HCEC 1CT (cell line): ENCODE measurements at places on chromosomes 2 and 18.
A peak's percentile ranks its signal among the peaks of the same experiment; 100 is the strongest.

DNA sequence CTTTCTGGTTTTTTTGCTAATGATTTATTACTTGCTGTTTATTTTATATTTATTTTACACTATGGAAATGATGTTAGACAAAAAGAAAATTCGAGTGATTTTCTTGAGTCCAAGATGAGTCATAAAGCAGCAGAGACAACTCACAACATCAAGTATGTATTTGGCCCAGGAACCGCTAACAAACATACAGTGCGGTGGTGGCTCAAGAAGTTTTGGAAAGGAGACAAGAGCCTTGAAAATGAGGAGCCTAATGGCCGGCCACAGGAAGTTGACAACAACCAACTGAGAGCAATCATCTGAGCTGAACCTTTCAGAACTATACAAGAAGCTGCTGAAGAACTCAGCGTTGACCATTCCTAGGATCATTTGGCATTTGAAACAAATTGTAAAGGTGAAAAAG is 594.1 kb downstream of the SATB2 start:
- peak; percentile 70 for DNase-seq

DNA sequence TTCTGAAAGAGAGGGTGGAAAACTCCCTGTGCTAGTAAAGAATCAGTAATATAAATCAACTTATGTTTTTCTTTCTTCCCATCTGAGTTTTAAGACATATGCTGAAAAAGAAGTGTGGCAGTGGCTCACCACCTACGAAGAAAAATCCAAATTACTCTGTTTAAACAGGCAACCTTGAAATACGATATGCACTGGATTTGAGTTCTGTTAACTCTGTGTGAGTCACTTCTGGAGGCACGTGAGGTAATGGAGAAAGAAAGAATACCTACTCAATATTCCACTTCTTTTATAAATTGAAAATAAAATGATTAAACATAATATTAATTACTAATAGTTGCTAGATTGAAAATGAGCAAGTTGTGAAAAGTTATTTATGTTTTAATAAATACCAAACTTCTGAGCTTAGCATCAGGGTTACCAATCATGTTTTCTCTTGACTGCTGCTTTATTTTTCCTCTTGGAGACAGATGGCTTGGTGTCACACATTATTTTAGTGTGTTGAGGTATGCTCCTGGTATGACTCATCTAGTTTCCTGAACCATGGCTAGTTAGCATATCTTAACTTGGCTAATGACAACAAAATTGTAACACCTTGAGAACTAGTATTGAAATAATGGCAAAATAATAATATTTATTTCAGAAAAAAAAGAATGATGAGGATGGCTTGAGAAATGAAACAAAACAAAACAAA is 1705.5 kb upstream of the PIK3C3 start:
- DNase-seq: no peak

GRCh38 chr2:18957909-18958308 is 368.5 kb upstream of the NT5C1B start:
- DNase-seq: no peak

DNA sequence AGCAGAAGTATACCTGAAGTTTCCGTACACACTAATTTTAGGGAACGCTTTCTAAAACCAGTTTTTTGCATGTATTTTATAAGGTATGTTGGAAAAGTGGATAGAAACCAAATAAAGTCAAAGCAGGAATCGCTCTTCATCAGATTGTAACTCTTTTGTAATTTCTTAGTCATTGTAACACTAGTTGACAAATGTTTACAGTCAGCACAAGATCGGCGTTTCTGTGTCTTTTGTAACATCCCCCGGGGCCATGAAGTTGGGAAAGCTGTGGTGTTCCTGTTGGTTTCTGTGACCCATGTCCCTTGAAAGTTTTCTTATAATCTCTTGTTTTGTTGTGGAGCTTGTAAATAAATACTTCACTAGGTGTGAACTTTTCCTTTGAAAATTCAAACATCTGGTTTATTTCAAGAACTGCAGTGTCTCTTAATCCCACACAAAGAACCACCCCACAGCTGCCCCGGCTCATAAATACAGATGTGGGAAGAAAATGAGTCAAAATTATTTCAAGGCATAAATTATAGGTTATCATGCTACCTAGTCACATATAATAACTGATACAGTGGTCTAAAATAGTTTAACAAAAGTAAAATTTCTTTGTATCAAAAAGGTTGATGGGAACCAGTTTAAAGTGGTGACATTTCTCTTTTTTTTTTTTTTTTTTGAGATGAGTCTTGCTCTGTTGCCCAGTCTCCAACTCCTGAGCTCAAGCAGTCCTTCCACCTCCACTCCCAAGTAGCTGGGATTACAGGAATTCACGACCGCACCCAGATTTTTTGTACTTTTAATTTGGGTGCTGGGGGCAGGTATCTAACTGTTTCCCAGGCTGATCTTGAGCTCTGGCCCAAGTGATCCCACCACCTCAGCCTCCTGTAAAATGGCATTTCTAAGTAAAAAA is 751 bp upstream of the NMI start:
- DNase-seq: peak; percentile 56

DNA sequence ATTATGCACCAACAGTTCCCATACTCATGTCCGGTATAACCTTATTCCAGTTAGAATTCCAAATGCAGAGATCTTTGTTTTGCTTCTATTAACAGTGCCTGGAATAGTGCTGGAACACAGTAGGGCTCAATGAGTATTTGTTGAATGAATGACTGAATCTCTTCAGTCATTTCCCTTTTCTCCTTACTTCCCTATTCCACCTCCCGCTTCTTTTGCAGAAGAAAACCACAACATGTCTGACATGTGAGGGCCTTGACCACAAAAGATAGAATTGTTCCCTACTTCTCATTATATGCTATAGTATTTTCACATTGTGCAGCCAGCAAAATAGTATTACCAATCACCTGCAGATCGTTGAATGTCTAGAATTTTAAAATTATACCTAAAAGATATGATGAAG is 19.5 kb upstream of the HNRNPLL start:
- no peak for DNase-seq

GRCh38 chr2:20423359-20423758 is 23.5 kb upstream of the RHOB start:
- no peak for DNase-seq

GRCh38 chr2:233059797-233060500 is at the start of gene INPP5D:
Gene INPP5D (plus strand): TSS chr2:233060342. CDS start chr2:233060479, 137 bp downstream.
- DNase-seq: no peak

- no peak for DNase-seq
Measured at GRCh38 chr2:72015266-72015665, 132.4 kb downstream of the CYP26B1 start.
